ENCODE measurements at places on chromosomes 1 and 21. TPM values are rescaled to one million over a fixed set of nuclear protein-coding genes. Genes with fewer than 3 reads are reported as not detected.

- DNase-seq = no peak
These were observed 16.0 kb downstream of the FNBP1L start for GRCh38 chr1:93463960-93464359.

DNA sequence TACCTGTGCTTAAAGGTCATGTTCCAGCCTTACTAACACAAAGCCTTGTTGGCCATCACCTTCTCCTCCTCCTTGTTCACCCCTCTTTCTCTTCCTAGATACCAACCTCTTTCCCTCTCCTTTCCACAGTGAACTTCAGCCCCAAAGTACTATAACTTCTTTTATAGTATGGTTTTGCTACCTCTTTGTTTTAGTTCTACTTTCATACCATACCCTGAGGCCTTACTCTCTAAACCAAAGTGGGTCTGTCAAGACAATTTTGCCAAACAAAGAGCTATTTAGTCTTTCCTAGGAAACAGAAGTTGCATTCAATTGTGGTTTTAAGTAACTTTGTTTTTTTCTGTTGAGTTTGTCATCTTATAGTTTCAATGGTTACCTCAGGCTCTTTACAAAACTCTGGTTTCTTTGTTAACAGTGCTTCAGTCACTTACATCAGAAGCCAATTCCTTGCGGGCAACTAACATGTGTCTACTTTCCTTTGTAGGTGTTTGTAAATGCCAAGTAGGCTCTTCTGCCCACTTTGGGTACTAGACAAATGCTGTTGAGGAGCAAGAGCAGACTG lies 623.9 kb upstream of the PKN2 start:
- no peak for DNase-seq

DNA sequence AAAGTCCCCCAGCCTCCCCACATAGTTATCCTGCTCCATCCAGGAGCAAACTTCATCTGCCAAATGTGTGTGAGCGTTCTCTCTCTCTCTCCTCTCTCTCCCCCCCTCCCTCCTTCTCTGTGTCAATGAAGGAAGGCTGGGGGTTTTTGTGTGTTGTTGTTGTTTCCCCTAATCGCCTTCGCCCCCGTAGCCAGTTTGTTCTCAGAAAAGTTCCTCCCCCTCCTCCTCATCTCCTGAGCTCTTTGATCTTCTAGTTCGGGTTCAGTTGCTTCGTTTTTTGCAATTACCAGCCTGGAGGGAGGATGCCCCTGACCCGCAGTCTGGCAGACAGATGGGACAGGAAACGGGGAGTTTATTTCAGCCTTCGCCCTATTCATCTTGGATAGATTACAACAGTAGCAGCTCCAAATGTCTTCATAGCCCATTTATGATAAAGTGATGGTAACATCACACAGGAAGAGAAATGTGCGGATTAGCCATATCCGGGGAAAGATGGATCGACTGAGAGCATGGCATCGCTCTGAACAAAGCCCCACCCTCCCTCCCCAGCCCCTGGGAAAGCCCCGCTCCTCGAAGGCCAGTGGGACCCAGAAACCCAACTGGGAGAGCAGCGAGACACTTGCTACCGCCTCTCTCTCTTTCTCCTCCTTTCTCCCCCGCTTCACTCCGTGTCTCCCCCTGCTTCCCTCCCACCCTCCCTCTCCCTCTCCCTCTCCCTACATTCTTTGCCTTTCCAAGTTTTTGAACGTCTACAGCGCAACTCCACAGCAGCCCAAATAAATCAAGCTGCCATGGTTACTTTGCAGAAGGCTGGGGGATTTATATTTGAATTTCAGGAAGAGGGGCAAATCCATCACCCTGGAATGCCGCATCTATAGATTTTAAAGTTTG lies 139.7 kb upstream of the ARHGEF16 start:
- DNase-seq = no peak

DNA sequence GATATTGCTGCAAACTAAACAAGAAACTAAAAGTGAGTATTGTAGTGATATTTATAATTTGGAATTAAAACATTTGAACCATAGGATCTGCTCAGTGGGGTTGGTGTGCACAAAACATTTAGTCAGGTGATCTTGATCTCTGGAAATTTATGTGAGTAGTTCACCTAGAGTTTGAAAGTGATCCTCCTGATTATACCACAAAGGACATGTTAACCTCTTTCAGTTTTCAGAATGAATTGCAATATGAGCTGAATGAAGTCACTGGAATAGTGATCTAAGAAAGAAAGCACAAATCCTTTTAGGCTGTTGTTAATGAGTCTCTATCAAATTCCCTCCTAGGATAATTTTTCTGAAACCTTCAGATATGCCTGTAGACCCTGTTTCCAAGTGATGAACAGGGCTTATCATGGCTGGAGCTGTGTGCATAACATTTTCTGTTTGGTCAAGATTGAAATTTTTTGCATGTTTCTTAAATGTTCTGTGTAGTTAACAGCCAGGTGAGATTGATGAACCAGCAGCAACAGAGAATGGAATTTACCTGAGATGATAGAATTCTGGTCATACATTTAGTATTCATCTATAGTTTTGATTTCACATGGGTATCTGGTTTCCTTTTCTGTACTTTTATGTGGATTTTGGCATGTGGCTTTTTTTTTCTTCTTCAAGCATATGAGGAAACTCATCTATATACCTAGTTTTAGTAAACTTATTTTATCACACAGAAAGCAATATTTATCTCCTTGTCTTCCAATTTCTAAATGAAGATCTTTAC lies 25.5 kb downstream of the CDC14A start:
- DNase-seq = no peak

DNA sequence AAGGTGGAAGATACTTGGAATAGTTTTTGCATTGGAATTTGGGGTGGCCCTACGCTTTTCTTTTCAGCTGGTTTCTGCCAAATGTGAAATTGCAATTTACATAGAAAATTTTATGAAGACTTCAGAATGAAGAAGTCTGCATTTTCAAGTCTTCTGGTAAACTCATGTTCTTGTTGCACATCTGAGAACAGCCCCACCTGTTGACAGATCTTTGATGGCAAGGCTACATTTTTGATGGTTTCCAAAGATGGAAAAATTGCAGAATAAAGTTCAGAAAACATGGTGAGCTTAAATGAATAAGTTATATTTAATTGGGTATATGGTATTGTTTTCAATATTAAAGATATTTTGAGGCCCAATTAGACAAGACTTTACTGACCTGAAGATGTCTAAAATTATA lies 25.4 kb downstream of the OLFM3 start:
- no peak for DNase-seq

GRCh38 chr1:29148656-29149491 lies 25.2 kb upstream of the TMEM200B start:
- no peak for DNase-seq

GRCh38 chr1:197472141-197472540 lies 204.1 kb downstream of the CRB1 start:
- DNase-seq = no peak

GRCh38 chr1:20302108-20302471 lies 11.4 kb downstream of the VWA5B1 start:
- no peak for DNase-seq

DNA sequence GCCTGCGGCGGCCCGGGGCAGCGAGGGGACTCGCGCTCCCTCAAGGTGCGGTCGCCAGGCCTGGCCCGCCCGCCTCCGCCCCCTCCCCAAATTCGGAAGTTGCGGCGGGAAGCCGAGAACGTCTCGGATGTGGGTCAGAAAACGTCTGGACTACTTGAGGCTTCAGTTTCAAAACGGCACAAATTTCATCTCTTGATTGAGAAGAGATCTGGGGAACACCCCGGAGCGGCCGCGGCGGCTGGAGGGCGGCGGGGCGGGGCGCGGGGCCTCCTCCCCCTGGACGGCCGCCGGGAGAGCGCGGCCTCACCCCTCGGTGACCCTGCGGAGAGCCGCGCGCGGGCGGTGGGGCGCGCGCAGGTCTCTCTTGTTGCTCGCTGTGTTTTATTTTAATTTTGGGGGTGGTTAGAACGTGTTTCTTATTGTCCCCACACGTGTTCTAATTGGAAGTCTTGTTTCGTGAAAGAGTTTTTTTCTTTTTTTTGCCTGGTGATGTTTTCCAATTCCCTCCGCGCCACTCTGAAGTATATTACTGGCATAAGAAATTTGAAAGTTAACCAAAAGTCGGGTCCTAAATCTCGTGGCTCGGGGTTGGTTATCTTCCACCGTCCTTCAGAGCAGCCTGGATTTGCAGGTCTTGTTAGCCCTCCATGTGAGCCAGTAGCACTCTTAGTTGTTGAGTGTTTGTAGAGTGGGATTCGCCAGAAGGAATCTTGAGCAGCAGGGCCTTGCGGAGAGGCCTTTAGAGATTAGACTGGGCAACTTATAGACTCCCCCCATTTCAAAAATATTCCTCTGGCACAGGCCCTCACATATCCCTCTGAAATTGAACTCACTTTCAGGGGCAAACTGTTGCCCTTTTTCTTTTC lies 749 bp downstream of the PCBP3 start:
- no peak for DNase-seq

DNA sequence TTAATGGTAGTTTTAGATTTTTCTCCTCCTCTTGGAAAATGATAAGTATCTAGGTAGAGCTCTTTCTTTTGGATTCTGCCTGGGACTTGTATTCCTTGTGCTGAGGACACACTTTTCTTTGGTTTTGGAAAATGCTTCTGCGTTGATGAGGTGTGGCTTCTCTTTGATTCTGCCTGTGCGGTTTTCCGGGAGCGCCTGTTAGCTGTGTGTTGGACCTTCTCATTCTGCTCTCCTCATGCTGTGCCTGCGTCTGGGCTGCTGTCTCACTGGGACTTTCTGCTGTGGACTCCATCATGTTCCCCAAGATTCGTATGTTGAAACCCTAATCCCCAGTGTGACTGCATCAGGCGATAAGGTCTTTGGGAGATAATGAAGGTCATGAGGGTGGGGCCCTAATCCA lies 21.0 kb downstream of the C1orf174 start:
- no peak for DNase-seq

GRCh38 chr1:44501047-44501890 lies 96.2 kb downstream of the RNF220 start:
- peak; percentile 78 for DNase-seq

DNA sequence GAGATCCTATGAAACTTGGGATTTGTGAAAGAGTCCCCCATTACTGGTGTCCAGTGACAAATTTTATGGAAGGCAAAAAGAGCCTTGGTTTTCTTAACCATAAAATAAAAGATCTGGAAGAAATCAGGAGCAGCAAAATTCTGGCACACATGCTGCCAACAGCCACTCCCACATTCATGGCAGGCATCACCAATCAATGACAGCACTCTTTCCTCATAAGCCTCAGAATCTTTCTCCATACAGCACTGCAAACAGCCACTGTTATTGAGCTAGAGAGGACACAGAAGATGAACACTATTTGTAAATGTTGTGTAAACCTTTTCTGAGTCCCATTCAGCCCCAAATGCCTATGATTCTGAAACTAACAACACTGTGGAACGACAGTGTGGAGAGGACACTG lies 162.2 kb downstream of the RRAGC start:
- no peak for DNase-seq

GRCh38 chr21:26758083-26758880 lies 86.9 kb downstream of the ADAMTS1 start:
- DNase-seq = no peak

DNA sequence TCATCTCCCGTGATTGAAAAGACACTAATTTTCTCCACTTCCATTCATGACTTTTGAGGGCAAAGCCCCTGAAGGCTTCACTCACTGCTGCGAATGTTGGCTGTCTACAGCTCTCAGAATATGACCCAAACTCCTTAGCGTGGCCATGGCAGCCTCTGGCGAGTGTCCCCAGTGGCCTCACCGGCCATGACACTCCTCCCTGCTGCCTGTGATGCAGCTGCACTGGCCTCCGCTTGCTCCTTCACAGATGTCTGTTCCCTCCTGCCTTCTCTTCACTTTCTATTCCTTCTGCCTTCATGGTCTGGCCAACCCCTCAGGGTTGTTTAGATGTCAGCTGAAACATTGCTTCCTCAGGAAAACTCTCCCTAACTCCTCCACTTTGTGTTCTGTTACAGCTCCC lies 30.8 kb upstream of the PTPRF start:
- DNase-seq = no peak

GRCh38 chr1:203944651-203945404 lies 83.4 kb downstream of the SNRPE start:
- DNase-seq = peak; percentile 74

DNA sequence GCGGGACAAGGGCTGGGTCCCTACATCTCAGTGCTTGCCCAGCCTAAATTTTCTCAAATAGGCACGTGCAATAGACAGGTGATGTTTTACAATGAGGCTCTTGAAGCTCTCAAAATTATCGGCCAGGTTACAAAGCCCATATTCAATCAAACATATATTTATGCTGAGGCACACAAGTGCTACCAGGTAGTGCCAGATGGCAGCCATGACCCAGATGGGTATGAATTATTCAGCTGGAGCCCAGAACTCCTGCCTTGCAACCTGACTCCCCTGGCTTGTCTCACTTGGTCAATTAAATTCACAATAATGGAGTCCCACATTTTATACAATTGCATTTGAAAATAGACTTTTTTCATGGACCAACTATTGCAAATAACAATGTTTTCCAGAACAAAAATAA lies 12.3 kb upstream of the ADAM30 start:
- DNase-seq = no peak

DNA sequence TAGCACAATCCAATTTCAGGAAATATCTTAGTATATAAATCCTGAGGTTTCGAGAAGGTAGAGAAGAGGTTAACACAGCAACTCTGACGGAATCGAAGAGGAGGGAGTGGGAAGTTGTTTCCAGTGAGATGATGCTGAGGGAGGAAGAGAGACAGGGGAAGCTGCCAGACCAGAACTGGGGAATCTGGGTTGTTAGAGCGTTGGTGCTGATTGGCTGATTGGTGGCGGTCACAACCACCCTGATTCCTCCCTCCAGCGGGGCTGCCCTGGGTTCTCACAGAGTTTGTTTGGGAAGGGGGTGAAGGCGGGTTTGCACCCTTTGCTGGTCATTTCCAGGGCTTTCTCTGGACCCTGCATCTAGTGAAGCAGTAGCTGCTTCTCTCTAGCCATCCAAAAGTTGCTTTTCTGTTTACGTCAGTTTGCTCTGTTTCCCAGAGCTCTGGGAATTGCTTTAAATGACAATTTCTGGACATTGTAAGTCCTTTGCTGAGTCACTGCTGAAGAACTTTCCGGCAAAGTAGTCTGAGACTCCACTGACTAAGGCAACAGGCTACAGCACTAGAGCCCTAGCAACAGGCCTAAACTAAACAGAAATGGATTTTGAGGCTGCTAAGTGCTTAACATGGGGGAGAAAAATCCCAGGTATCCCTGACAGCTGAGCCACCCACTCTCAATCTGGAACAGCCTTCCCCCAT lies 90.1 kb downstream of the TENT5C start:
- peak; percentile 45 for DNase-seq

- DNase-seq = no peak
These were observed 272.9 kb upstream of the TMEM51 start for GRCh38 chr1:14880456-14881316.

LIN28A gene
- not detected for total RNA-seq

TFAP2E gene
- total RNA-seq = not detected

VSIG8 gene
- total RNA-seq = 0.11 TPM

RNF186 gene
- total RNA-seq = not detected

CBR3 gene
- total RNA-seq = 5.0 TPM

TRIM33 gene
- total RNA-seq = 54.0 TPM

ST6GALNAC3 gene
- total RNA-seq = 27.9 TPM

SIM2 gene
- total RNA-seq = not detected
